ENCODE measurements at places on chromosomes 2 and 18.

- DNase-seq = no peak
Measured at GRCh38 chr18:23020555-23021294, 87.6 kb downstream of the RBBP8 start.

- DNase-seq = no peak
Measured at GRCh38 chr2:65003037-65003436, 13.8 kb downstream of the SLC1A4 start.

- no peak for DNase-seq
Measured at GRCh38 chr18:8601277-8602032, 7.8 kb upstream of the RAB12 start.

GRCh38 chr2:65737452-65738011, 305.1 kb upstream of the SPRED2 start:
- DNase-seq = no peak

- no peak for DNase-seq
Measured at GRCh38 chr2:8563814-8564474, 117.9 kb upstream of the ID2 start.

- no peak for DNase-seq
Measured at GRCh38 chr2:213021971-213022899, 129.2 kb downstream of the IKZF2 start.

DNA sequence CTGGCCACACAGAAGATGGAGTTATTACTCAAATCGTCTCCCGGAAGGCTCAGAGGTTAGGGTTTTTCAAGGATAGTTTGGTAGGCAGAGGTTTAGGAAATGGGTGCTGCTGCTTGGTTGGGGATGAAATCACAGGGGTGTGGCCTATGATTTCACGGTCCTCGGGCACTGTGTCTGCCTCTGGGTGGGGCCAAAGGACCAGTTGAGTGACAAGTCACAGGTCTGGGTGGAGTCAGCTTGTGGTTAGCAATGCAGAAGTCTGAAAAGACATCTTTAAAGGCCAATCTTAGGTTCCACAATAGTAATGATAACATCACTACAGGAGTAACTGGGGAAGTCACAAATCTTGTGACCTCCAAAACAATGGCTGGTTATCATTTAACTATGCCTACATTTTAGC, 387.8 kb downstream of the ZNF521 start:
- DNase-seq = no peak

DNA sequence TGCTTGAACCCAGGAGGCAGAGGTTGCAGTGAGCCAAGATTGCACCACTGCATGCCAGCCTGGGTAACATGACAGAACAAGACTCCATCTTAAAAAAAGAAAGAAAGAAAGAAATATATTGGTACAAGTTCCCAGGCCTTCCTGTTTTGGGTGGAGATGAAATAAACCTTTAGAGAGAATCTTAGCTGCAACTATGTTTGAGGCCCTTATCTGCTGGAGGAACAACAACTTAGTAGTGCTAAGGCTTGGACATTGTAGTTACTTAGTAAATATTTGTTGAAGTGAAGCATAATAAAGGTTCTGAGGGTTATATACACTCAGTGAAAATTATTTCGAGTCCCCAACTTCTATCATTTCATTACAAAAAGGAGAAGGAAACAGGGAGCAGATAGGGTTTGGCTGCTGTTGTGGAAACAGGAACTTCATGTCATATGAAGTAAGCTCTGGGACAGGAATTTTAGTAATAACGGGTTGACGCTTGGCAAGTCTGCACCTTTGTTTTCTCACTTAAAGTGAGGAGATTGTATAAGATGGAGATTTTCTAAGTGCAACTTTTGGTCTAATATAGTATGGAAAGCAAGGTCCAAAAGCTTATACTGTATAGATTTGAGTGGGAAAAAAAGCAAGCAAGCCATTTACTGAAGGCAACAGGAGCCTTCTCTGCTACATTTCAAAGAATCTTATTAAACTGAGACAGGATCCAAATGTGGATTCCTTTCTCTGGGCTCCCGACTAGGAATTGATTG, 40.0 kb upstream of the AGPS start:
- no peak for DNase-seq

GRCh38 chr2:1169291-1169949, 218.8 kb downstream of the SNTG2 start:
- no peak for DNase-seq

GRCh38 chr2:66477135-66477842, 42.4 kb downstream of the MEIS1 start:
- DNase-seq = no peak

GRCh38 chr2:45681675-45682074, 30.2 kb downstream of the PRKCE start:
- no peak for DNase-seq

DNA sequence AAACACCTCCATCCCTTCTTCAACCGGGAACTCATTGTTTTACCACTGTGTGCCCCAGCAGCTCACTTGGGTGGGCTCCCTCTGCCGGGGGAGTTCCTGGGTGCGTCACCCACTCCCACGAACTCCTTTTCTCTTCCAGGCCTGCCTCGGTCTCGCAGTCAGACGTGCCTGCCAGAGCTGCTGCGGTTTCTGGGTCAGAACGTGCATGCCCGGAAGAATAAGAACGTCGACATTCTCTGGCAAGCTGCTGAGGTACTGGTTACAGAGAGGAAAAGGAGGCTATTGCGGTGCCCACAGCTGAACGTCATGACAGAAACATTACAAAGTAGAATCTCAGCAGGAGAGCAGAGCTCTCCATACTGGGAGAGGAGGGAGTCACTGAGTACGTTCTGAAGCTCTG, 35.6 kb downstream of the COA5 start:
- DNase-seq = no peak

DNA sequence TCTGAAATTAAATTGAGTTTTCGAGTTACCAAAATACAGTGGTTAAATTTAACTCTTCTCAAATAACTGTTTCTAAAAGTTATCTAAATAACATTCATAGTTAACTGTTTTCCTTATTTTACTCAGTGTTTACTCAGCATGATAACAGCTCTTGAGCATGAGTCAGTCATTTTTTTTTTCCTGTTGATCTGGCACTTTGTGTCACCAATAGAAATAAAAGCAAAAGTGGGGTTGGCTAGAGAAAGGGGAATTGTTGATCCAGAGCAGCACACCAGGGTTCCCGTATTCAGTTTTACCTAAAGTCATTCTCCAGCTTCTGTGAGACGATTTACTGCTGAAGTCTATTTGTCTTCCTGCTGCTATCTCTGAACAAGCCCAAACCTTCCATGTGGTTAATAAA, 851.6 kb downstream of the DCC start:
- DNase-seq = no peak

- DNase-seq = no peak
Measured at GRCh38 chr2:120864981-120865380, 129.3 kb downstream of the GLI2 start.

- no peak for DNase-seq
Measured at GRCh38 chr18:28015671-28016070, 161.3 kb downstream of the CDH2 start.

DNA sequence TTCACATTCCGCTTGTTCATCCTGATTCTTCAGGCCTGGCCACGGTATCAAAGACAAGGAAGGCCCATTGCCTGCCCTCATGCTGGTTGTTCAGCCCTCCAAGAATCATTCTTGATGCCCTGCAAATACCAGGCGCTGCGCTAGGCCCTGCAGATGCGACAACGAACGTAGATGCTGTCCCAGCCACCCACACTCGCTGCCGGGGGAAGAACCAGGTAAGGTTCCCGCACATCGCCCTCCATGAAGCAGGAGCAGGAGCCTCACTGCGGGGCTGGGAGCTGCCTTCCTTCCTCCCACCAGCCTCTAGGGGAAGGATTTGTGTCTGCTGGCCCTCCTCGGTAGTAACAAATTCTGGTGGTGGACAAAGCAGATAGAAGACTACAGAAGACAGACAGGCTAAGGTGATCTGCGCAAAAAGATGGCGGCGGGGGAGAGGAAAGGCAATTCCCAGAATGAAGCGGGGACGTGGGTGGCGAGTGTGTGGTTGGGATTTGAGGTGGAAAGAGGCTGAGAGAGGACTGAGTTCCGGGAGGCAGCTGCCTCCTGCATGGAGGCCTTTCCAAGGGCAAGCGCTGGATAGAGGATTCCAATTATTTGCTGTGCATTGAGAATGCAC, 19.8 kb upstream of the GPR55 start:
- no peak for DNase-seq

DNA sequence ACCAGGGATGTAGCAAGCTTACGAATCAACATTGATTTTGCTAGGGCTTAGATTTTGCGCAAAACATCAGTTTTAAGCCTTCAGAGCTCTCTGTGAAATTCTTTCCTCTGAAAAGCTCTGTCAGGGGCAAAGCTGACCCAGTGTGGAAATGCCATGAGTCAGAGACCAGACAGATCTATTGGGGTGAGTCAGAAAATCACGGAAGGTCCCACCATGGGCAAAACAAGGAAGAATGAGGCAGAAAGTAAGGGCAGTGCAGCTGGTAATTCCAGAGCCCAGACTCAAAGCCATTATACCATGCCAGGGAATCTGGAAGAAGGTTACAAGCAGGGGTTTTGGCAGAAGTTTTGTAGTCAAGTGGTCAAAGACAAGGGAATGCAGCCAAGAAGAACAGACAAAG, 256.6 kb upstream of the CTAGE1 start:
- DNase-seq = no peak

DNA sequence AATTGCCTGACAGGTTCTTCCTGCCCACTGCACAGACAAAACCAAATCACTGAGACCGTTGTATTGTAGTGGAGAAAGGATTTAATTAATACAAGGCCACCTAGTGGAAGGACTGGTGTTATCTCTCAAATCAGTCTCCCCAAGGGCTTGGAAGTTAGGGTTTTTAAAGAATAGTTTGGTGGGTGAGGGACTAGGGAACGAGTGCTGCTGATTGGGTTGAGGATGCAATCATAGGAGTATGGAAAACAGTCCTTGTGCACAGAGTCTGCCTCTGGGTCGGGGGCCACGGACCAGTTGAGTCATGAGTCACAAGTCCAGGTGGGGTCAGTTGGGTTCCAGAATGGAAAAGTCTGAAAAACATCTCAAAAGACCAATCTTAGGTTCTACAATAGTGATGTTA, 89.1 kb downstream of the B3GNT2 start:
- DNase-seq = no peak

GRCh38 chr2:65377556-65378192, 54.7 kb downstream of the SPRED2 start:
- no peak for DNase-seq

DNA sequence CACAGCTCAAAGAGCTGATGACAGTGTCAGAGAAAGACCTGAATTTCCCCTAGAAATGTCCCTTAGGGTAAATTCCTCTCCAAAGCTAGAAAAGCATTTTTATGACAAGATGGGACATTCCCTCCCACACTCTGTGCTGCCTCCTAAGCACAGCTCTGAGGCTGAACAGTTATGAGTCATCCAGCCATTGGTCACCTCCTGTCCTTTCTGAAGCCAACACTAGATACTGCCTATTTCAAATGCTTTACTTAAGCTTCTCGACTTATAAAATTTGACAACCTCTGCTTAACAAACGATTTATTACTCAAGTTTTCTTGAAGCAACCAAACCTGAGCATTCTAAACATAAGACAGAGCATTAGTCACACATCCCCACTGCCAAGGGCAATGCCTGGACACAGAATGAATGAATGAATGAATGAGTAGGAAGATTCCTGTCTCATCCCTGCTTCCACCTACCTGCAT, 35.4 kb downstream of the B4GALT6 start:
- DNase-seq = no peak

DNA sequence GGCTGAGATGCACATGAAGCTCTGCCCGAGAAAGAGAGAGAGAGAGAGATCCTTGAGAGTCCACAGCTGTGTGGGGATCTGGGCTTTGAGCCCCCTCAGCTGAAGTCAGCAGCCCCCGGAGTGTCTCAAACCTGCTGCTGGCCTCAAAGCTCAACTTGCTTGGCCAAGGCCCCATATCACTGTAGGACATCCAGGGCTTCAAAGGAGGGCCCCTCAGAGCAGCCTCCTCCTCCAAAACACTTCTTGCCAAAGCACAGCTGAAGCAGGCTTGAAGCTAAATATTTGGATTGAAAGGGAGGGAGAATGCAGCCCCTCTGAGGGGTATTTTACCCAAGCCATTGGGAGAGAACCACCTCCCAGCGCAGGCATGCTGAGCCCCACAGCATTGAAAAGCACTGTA, 357.6 kb downstream of the OSR1 start:
- no peak for DNase-seq

- DNase-seq = no peak
Measured at GRCh38 chr18:37653618-37654017, 88.0 kb upstream of the CELF4 start.

DNA sequence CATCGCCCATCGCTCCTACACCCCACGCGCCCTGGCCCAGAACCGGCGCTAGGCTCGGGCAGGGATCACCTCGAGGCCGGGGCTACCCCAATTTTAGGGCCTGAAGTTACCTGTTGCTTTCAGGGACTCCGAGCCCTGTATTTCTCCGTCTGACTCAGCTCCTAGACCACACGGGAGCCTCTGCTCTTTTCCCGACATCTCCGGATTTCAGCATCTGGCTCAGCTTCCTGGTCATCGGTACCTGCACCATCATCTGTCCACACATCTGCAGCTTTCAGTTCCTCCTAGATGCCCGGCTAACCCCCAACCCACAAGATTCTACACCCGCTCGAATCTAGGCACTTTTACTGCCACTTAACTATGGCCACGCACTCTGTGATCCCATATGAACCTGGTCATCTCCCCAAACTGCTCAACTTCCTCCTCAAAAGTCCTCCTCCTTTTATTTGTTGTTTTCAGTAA, 12.1 kb upstream of the HMSD start:
- no peak for DNase-seq

DNA sequence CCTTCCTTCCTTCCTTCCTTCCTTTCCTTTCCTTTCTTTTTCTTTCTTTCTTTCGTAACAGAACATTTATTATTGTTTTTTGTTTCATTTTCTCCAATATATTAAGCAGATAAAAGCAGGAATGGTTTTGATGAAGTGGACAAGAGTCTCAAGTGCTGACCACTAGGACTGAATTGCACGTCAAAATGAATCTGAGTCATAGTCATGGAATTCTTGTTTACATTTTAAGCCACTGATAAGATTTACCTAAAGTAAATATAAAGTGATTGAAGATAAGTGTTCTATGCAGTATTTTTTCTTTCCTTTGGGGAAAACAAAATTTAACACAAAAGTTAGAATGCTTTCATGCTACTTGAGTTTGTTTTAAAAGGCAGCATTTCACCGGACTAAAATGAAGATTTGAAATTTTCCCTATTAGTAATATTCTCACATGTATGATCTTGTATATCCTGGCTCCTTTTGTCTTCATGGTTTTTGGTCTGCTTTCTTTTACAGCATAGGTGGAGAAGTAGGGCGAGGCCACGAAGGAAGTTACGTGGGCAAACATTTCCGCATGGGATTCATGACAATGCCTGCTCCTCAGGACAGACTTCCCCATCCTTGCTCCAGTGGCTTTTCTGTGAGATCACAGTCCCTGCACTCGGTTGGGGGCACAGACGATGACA, 113.5 kb downstream of the NYAP2 start:
- no peak for DNase-seq

DNA sequence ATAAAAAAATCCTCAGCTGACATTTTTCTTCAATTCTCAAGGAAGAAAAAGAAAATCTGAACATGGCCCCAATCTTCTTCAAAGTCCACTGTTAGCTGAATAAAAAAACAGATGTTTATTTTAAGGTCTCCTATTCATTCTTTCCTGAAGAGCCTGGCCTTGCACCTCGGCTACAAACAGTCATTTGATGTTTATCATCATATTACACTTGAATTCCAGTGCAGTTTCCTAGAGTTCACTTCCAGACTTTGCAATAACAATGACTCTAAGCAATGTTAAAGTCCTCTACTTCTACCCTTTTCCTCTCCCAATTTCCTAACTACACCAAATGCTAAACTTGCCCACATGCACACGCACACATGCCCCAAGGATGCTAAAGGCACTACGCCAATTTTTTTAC, 70.1 kb downstream of the NOL10 start:
- no peak for DNase-seq
